Stimulated activated CD4-positive, alpha-beta T cell treated with anti-CD3 and anti-CD28 coated beads, Interleukin-15, amount 100 ng/mL, for 1 hour (primary cell): ENCODE measurements at places on chromosomes 16 and 17.
A peak's percentile ranks its signal among the peaks of the same experiment; 100 is the strongest.

GRCh38 chr16:68800257-68800875, 43.0 kb upstream of the TANGO6 start:
- DNase-seq, result no peak

GRCh38 chr16:75471723-75472633, 7.5 kb upstream of the TMEM170A start:
- DNase-seq, result peak; percentile 6

DNA sequence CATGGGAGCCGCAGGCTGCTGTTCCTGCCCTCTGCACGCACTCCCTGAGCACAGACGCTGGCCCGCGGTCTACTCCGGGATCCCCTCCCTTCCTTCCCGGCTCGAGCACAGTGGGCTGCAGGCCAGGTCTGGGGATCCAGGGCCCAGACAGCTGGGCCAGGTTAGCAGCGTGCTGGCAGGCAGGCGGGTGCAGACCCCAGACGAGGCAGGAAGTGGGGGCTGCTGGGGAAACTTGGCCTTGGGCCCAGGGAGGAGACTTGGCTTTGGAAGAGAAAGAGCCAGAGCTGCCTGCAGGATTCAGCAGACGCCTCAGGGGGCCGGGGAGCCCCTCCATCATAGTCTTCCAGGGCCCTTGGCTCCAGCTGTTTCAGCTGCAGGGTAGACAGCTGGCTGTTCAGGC, 30.2 kb upstream of the ABCC3 start:
- DNase-seq, result no peak

- no peak for DNase-seq
Measured at GRCh38 chr16:30377050-30377811, 2.6 kb downstream of the MYL11 start.

- no peak for DNase-seq
Measured at GRCh38 chr17:17661134-17661533, 20.1 kb upstream of the RAI1 start.

- no peak for DNase-seq
Measured at GRCh38 chr16:27243725-27244362, 24.7 kb downstream of the NSMCE1 start.

GRCh38 chr17:60079401-60080243, 901 bp upstream of the HEATR6 start:
- DNase-seq, result no peak

DNA sequence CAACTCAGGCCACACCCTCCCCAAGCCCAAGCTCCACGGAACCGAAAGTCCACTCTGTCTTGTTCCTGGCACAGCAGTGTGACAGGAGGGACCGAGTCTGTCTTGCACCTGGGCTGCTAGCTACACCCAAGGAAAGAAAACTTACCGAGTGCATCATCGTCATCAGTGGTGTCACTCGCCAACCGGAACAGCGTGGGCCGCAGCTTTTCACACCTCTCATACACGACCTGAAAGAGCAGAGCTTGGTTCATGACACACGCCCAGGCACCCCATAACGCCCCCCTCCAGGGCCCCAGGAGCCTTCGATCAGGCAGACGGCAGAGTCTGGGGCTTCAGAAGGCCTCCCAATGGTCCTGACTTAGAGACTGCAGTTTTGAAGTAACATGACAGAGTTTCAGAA, 27.5 kb downstream of the GGA2 start:
- DNase-seq, result no peak

DNA sequence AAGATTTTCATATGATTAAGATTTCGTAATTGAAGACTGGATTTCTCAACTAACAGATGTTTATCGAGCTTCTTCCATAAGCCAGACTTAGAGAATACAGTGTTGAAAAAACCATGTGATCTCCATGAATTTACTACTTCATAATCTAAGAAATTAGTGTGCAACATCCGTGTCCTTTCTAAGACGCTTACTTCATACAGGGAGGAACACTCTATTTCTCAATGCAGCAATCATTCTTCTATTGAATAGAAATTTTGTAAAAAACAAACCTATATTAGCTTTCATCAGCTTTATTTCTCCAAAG, 946.3 kb downstream of the KCNJ2 start:
- DNase-seq, result no peak

- no peak for DNase-seq
Measured at GRCh38 chr17:12646761-12647422, 18.8 kb upstream of the MYOCD start.

DNA sequence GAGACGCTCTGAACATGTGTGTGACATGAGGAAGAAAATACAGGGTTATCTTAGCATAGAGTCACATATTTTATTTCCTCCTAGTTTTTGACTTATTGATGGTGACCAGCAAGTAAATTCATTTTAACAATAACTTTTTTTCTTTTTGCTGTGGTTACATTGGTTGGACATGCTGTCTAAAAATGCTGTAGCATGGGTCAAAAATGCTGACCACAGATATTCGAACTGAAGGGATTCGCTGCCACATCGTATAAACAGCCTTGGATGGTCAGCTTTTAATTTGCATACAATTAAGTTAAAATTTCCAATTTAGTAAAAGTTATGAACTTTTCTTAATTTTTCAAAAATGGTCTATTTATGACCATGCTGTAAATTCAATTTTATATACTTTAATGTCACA, 30.5 kb downstream of the RPGRIP1L start:
- DNase-seq, result no peak

- DNase-seq, result no peak
Measured at GRCh38 chr16:66468321-66468965, 41.3 kb downstream of the BEAN1 start.

GRCh38 chr17:21090902-21091618, 35.7 kb upstream of the DHRS7B start:
- no peak for DNase-seq

GRCh38 chr17:50469671-50470305, 1.1 kb upstream of the CHAD start:
- DNase-seq, result no peak

DNA sequence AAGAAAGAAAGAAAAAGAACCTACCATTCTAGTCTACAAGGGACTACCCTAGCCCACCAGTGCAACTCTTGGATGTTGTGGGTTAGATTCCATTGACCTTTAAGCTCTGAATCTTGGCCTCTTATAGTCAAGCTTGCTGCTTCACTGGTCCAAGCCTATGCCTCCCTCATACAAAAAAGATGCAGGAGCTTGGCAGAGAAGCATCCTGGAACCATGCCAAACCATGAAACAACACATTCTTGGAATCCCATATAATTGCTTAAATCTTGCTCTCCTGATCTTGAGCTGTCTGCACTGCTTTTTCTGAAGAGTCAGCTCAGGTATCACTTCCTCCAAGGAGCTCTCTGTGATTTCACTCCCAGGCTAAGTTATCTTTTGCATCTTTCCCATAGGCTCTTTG, 117.9 kb upstream of the GPR139 start:
- DNase-seq, result no peak

DNA sequence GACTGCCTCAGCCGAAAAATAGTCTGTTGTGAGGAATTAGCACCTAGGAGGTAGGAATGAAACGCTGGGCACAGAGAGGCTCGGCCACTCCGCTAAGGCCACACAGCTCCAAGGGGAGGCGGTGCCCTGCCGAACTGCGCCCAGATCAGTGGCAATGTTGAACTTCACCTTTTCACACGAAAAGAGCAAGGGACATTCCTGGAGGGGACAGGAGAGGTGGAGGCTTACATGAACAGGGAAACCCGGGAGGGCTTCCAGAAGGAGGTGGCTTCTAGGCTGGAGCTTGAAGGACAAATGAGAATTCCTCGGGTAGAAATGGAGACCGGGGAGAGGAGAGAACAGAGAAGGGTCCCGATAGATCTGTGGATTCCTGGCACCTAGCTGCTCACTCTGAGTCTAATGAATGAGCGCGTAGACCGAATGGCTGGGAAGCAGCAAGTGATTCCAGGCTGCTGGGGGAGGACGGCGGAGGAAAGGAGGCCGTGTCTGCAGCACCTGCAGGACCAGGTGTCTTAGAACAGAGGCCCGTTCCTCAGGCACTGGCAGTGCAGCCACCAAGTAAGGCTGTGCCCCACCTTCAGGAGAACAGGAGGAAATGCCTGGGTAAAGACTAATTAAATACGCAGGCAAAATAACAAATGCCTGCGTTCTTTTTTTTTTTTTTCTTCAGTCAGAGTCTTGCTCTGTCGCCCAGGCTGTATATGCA, 722 bp upstream of the SLC38A10 start:
- no peak for DNase-seq

DNA sequence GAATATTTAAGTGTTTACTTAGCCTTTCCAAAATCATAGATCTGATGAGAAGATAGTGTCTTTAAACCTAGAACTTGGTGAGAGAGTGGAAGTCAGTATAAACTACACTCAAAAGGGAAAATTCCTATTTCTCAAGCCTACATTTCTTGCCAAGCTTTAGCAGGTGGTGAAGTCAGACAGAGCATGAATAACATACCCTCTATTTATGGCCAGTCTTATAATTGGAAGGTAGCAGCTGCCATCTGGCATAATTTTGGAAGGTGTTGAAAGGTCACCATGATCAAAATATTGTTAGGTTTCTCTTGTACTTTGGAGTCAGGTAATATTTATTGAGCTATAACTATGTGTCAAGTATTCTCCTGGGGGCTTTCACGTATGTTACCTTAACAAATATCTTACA, 729.3 kb upstream of the KIF2B start:
- DNase-seq, result no peak
